ENCODE measurements at places on chromosomes 12 and 14.

GRCh38 chr12:69844836-69845235 lies 19.8 kb downstream of the MYRFL start:
- DNase-seq = no peak

DNA sequence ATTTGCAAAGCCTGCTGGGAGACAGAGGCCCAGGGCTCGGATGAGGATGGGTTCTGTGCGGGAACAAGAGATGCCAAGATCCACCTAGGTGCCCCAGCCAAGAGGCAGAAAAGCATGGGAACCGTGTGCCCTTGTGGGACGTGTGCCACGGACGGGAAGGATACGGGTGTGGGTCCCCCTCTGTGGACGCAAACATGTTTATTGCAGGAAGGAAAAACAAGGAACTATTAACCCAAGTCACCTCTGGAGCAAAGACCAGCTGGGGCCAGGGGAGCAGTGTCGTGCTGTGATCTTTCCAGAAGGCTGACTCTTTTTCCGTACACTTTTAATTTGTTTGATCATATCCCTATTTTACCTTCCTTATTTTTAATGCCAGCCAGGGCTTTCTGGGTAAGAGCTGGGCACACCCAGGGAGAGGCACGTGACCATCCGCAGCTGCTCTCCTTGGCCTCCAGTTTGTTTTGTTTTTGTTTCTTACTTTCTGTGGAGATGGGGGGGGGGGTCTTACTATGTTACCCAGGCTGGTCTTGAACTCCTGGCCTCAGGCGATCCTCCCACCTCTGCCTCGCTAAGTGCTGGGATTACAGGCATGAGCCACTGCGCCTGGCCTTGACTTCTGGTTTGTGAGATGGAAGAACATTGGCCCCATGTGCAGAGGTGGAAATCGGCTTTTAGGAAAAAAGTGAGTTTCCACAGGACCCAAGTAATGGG lies 20.7 kb downstream of the SCARB1 start:
- DNase-seq = peak; percentile 57

- DNase-seq = peak; percentile 21
These were observed 76.2 kb downstream of the PDZRN4 start for GRCh38 chr12:41264281-41264680.

- no peak for DNase-seq
These were observed 32.1 kb upstream of the C14orf180 start for GRCh38 chr14:104547310-104547997.

GRCh38 chr14:87615822-87616679 lies 376.9 kb downstream of the GALC start:
- peak; percentile 53 for DNase-seq

- DNase-seq = no peak
These were observed 60.8 kb upstream of the MED13L start for GRCh38 chr12:116338064-116338846.

- DNase-seq = no peak
These were observed 100.0 kb downstream of the EGLN3 start for GRCh38 chr14:33850826-33851225.

DNA sequence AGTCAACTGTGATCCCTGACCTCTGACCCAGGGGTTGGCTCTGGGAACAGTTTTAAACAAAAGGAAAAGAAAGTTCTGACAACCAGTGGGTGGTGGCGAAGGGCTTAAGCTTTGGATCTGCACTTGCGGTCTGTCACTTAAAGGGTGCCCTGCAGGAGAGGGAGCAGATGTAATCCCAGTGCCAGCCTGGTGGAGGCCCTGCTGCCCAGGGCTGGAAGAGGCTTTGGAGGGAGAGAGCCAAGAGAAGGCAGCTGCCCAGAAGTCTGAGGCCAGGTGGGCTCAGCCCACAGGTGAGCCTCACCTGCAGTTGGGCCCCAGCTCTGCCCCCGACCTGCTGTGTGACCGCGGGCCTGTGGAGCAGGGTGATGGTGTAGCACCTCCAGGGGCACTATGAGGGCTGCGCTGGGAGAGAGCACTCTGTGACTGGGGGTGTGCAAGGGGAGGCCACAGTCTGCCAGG lies 19.1 kb downstream of the SH2B3 start:
- DNase-seq = no peak

GRCh38 chr14:104320611-104321086 lies 182.3 kb downstream of the KIF26A start:
- no peak for DNase-seq

- no peak for DNase-seq
These were observed 1108.8 kb upstream of the SEL1L start for GRCh38 chr14:82642425-82642824.

- DNase-seq = peak; percentile 69
These were observed 30.3 kb downstream of the SSH1 start for GRCh38 chr12:108826807-108827721.

GRCh38 chr12:94384030-94384429 lies 75.6 kb downstream of the CEP83 start:
- no peak for DNase-seq

DNA sequence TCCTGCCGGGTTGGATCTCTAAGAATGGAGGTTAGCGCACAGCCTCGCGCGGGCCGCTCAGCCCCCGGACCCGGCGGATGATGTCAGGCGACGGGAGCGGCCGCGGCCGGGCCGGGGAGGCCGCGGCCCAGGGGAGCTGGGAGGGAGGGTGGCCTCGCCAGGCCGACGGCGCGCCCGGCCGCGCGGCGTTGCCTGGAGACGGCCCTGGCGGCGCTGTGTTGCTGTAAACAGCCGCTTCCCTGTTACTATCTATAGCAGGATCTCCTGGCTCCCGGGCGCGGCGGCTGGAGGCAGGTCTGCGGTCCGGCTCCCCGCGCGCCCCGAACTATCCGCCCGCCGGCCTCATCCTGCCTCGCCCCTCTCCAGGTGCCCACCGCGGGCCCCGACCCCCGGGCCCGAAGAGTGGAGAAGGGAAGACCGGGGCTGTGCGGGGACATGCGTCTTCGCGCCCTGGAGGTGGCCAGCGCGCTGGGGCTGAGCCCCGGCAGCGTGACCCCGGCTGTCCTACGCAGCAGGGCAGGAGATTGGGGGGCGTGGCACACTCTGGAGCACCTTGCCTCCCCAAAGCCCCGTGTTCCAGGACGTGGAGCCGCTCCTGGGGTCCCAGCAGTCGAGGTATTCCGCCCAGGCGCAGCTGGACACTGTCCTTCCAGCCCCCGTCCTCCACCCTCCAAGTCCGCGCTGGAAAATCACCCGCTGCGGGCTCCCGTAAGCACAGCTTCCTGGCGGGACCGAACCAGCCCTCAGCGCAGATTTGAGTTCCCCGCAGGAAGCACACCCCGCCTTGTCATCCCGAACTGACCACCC lies 1.4 kb upstream of the FOS start:
- DNase-seq = peak; percentile 92

GRCh38 chr12:88360343-88360742 lies 218.2 kb downstream of the TMTC3 start:
- no peak for DNase-seq

DNA sequence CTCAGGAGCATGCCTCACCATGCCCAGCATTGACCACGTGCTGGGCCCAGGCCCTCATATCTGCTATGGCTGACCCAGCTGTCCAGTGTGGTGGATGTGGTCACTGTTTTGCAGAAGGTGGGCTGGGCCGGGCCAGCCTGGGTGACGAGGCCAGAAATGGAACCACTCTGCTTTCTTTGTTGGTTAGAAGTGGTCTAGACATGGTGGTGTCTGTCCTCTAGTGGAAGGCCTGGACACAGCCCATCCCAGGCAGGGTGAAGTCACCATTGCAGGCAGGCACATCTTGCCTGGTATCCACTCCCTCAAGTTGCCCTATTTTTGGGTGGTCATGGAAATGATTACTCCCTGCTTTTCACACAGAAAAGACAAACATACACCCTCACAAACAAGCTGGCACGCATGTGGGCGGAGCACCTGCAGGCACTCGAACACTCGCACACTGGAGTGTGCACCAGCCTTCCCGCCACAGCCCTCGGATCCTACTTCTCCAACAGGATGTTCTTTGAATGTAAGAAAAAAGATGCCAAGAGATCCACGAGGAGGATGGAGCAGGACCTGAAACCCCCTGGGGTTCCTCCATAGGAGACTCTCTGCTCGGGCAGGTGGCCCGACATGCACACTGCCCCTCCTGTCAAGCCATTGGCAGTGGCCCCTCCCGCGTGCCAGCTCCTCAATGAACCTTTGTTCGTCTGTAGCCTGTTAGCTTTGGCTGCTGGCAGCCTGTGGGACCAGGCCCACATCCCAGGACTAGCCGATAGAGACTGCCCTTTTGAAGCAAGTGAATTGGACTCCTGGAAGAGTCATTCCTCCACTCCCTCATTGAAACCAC lies 38.4 kb downstream of the MLXIP start:
- DNase-seq = no peak

DNA sequence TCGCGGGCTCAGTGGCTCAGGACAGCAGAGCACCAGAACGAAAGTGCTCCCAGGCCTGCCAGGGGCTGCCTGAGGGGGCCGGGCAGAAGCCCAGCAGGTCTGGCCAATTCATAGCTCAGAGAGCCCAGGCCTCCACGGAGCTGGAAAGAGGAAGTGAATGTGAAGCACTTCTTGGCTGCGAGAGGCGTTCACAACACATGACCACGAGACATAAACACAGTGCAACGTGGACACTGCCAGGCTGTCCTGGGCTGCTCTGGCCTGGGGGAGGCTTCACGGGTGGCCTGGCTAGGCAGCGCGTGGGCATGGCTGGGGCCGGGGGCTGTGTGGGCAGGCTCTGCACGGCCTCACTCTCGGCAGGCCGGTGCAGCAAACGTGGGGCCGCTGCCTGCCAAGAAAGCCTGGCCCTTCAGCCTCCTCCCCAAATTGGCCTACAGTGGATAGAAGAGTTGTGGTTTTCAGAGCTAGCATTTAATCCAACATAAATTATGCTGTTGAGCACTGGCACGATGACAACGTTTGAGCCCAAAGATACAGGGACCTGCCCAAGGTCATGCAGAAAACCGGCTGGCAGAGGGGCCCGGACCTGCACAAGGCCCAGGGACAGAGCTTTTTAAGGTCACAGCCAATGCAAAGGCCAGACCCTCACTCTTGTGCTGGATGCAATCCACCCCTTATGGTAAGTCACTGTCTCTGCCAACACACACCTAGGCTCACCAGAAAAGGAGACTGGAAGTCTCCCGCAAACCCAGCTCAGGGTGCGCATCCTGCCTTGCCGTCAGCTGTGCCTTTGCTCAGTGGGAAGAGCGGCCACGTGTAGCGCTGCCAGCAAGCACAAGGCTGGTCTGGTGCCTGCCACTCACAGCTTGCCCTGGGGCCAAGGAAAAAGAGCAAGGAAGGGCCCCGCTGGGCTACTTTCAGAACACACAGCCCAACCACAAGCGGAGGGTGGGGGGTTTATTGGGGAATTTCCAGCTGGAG lies 8.6 kb downstream of the SLC25A29 start:
- DNase-seq = peak; percentile 93

DNA sequence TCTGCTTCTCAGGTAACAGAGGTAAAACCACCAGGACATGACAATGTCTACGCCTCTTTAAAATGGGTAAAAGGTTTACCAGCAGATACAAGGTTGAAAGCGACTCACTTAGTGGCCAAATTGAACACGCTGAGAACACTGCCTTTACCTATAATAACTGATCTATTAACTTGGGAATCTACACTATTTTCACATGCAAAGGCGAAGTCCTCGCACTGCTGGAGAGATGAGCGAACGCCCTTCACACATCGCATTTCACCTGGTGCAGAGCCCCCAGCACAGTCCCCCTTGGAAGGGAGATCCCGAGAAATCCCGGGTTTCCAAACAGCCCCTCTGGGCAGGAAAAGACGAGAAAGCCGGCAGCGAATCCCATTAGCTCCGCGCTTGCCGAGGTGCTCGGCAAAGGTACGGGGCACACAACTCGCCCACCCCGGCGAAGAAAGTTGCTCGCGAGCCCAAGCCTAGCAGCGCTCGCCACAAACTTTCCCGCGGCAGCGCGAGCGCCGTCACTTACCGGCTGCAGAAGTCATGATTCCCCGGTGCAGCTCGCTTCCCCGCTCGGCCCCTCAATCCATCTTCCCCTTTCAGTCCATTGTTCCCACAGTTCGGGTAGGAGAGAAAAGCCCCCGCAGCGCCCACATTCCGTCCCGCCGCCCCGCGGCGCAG lies 423 bp downstream of the FGD6 start:
- DNase-seq = no peak

DNA sequence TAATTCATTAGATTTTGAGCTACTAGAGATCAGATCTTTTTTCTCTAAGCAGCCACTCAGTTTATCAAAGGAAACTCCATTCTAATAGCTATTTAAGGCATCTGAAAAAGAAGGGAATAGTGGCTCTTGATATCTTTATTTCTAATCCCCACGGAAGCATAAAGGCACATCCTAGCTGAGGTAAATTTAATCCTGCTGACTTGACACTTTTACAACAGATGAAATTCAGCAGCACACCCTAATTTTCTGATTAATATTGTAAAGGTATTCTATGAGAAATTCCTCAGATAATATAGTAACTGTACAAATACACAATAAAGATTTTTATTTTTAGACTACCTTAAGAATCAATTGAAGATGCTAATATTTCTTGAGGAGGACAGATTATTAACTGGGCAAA lies 916.4 kb downstream of the TMTC2 start:
- no peak for DNase-seq

DNA sequence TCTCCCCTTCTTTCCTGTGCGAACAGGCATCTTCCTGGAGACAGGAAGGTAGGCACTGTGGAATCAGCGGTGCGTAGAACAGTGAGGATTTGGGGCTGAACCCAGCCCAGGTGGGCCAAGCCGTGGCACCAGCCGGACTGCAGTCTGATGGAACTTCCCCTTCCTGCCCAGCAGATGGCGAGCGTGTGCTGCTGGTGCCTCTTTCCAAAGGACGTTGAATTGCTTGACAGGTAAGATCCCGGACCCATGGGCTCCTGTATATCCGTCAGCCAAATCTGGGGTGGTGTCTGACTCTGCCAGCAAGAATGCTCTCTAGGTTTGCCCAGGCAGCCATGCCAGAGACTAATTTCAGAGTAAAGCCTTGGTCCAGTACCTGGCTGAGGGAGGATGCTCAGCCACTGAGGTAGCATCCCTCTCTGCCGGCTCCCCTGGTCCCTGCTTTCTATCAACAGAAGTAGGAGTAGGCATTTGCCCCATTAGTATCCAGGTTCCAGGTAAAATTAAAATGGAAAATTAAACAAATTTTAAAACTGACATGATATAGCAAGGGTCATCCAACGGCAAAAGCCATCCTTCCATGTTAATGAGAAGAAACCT lies 21.1 kb upstream of the KCNA5 start:
- peak; percentile 73 for DNase-seq

DNA sequence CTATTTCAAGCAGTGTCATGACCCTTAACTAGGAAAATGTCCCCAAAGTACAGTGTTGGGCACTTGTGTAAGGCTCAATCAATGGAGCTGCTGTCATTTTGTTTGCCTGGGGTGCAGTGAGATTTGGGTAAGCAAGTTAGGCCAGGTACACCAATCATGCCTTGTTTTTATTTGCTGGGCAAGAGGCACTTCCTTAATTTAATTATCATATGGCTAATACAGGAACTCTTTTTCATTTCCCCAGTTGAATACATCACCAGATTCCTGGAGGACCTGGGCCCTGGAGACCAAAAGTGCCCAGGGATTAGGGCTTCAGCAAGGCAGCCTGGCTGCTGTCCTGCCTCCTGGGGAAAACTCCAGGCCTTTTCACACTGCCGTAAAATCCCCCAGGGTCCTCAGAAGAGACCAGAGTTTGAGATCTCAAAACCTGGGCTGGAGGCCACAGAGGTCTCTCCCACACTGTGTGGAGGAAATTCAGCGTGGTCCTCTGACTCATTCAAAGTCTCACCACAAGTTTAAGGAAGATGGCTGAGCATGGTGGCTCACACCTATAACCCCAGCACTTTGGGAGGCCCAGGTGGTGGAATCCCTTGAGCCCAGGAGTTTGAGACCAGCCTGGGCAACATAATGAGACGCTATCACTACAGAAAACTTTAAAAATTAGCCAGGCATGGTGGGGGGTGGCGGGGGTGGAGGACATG lies 28.4 kb upstream of the FOXN3 start:
- DNase-seq = peak; percentile 58

GRCh38 chr14:34678306-34678705 lies 36.1 kb downstream of the CFL2 start:
- DNase-seq = no peak

All from suppressor macrophage (primary cell).